ENCODE measurements at places on chromosomes 13 and 19. TPM values are rescaled to one million over a fixed set of nuclear protein-coding genes. Genes with fewer than 3 reads are reported as not detected.
A peak's percentile ranks its signal among the peaks of the same experiment; 100 is the strongest.

DNA sequence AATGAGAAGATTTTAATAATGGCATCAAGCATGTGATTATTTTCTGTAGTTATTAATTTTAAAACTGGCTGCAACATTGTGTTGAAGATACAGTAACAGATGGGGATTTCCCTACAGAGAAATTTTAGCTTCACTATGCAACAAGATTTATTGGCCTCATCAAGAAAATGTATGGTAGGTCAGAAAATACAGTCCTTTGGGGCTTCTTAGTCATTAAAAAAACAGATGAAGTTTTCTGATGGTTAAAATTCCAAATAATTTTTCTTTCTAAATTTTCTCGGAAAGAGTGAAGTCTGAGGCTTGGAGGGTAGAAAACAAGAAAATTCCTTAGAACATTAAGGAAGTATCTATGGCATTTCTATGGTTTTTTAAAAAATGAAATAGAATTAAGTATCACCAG is 1790.8 kb upstream of the PCDH20 start:
- DNase-seq, result no peak

GRCh38 chr13:60584976-60585375 is 188.0 kb downstream of the TDRD3 start:
- no peak for DNase-seq

DNA sequence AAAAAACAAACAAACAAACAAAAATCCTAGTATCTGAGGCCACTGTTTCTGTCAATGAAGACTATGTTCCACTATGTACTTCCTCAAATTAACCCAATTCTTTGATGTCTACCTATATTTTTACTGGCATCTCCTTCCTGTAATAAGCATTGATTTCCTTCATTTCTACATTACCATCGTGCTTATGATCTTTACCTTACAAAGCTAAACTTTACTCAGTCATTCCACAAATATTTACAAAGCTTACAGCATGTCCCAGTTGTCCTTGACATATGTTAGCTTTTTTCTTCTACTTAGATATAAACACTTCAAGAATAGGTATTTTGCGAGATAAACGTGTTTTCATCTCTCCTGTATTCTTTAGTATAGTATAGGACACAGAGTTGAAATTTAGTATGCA is 1090.9 kb downstream of the PCDH9 start:
- DNase-seq, result no peak

DNA sequence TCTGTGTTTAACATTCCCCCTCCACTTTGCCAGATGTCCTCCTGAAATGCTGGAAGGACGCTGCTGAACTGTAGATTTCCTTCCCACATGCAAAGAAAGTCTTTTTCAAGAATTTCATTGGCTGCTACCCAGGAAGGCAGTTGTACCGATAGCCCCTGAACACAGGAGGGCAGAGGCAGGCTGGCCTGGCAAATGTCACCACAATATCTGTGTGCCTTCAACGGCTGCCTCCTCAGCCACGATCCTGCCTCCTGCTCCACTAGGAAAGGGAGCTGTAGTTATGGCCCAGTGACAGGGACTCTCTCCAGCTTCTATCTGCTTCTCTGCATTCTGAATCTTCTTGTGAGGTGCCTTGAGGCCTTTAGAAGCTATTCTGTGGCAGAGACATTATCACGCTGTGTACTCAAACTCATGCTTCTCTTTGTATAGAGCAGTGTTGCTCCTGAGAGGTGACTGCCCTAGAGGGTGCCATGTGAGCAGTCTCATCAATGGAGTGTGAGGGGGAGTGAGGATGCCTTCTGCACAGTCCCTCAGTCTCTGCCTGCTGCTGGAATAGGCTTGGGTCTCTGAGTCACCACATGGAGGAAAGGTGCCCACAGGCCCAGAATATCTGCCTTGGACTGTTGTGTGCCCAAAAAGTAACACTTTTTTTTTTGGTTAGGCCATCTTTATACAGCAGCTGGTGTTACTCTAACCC is 279.8 kb downstream of the DNAJC15 start:
- peak; percentile 80 for DNase-seq

- DNase-seq, result no peak
Observed at GRCh38 chr13:59672445-59672844, 491.3 kb downstream of the DIAPH3 start.

- DNase-seq, result no peak
Observed at GRCh38 chr13:59269476-59269875, 894.3 kb downstream of the DIAPH3 start.

GRCh38 chr13:98939660-98940191 is 38.1 kb downstream of the DOCK9 start:
- no peak for DNase-seq

GRCh38 chr13:113090415-113090770 is 15.2 kb upstream of the F7 start:
- DNase-seq, result no peak

DNA sequence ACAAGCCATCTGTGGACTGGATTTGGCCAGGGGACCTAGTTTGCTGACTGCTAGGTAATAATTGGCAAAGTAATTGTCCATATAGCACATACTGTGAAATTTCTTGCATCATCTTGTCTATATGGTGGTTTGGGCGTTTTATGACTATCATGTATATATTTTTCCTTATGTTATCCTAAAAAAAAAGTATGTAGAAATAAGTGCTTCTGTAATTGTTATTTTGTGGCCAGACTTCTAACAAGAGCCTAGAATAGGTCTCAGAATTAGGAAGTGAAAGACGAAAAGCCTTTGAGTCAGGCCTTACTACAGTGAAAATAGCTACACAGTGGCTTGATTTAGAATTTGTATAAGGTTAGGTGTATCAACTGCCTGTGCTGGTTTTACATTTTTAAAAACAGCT is 4.2 kb downstream of the FNDC3A start:
- DNase-seq, result no peak

DNA sequence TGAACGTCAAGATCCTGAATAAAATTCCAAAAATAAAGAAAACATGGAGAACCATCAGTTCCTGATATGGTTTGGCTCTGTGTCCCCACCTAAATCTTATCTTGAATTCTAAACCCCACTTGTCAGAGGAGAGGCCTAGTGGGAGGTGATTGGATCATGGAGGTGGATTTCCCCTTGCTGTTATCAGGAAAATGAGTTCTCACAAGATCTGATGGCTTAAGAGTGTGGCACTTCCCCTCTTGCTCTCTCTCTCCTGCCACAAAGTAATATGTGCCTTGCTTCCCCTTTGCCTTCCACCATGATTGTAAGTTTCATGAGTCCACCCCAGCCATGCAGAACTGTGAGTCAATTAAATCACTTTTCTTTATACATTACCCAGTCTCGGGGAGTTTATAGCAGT is 827.4 kb downstream of the GPC5 start:
- no peak for DNase-seq

GRCh38 chr13:44578067-44578400 is 1.9 kb upstream of the TSC22D1 start:
- no peak for DNase-seq

- no peak for DNase-seq
Observed at GRCh38 chr13:45674908-45675307, 27.2 kb upstream of the CBY2 start.

DNA sequence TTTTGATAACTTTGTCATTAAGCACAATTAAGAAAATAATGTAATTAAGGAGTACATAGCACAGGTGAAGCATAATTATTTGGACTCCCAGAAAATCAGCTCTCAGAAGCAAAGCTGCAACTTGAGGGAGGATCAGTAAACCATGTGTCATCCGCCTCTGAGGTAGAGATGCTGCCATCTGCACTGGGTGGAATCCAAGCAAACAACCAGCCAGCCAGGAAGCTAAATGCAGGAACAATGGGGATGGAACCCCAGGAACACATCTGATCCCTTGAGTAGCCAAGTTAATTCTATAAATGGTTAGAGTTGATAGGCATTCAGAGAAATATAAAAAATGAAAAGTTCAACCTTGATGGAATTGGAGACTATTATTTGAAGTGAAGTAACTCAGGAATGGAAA is 520.2 kb downstream of the RFC3 start:
- no peak for DNase-seq

GRCh38 chr19:53945441-53945840 is 17.3 kb upstream of the CACNG8 start:
- DNase-seq, result no peak

DNA sequence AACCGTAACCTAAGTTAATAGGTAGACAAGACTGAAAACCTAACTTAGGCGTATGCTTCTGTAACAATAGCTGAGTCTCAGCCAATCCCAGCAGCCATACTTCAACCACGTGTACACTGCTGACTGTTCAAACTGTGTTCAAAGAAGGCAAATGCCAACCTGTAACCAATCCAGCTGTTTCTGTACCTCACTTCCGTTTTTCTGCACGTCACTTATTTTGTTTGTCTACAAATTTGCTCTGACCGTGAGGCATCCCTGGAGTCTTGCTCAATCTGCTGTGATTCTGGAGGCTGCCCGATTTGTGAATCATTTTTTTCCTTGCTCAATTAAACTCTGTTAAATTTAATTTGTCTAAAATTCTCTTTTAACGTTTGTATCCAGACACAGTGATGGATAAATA is 59.2 kb downstream of the EDNRB start:
- DNase-seq, result no peak

DNA sequence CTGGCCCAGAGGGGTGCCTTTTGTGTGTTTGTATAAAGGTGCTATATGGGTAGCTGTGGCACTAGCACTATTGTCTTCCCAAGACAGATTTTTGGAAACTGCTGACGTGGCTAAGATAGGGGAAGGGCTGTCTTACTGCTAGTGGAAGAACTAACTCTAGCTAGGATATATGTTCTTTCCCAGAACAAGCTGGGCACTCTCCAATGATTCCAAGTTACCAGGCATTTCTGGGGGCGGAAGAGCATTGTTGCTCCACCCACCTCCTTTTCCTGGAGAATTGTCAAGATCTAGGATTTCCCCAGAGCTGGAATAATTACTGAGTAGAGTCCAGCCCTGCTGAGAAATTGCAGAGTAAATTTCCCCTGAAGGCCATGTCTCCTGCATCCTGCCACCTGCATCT is 408.3 kb downstream of the KLF5 start:
- no peak for DNase-seq

GRCh38 chr13:67008075-67008668 is 222.0 kb downstream of the PCDH9 start:
- no peak for DNase-seq

- no peak for DNase-seq
Observed at GRCh38 chr13:24863748-24864540, 100.0 kb downstream of the RNF17 start.

DNA sequence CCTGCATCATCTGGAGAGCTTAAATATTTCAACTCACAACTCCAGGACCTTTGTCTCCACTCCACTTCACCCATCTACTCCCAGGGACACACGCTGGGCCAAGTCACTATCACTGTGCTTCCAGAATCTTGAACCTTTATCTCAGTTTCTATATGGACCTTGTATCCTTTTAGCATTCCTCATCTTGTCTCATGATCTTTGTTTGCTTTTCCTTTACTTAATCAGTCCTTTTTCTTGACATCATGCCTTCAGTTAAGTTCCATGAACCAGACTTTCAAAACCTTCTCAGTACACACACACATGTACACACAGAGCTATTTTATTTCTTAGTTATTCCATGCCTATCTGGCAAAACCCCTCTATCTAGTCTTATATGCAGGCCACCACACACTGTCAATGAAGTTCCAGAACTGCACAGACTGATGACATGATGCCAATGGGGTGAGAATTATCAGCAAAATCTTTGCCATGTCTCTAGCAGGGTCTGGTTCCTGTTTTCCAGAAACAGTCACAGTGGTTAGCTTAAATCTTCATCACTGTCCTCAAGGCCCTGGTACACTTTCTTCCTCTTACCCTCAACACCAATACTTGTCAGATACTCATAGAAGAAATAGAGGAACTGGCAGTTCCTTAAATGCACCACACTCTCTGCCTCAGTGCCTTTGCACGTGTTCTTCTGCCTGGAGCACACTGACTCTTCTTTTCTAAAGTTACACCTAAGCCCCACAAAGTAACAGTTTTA is 77.6 kb upstream of the STARD13 start:
- no peak for DNase-seq

GRCh38 chr13:107065036-107065435 is 497.1 kb upstream of the ARGLU1 start:
- DNase-seq, result no peak

GRCh38 chr13:53112522-53112921 is 83.9 kb downstream of the OLFM4 start:
- no peak for DNase-seq

- DNase-seq, result peak; percentile 35
Observed at GRCh38 chr13:73618275-73618865, 515.8 kb downstream of the KLF12 start.

GRCh38 chr13:50650592-50651504 is 192.6 kb downstream of the DLEU7 start:
- DNase-seq, result no peak

DNA sequence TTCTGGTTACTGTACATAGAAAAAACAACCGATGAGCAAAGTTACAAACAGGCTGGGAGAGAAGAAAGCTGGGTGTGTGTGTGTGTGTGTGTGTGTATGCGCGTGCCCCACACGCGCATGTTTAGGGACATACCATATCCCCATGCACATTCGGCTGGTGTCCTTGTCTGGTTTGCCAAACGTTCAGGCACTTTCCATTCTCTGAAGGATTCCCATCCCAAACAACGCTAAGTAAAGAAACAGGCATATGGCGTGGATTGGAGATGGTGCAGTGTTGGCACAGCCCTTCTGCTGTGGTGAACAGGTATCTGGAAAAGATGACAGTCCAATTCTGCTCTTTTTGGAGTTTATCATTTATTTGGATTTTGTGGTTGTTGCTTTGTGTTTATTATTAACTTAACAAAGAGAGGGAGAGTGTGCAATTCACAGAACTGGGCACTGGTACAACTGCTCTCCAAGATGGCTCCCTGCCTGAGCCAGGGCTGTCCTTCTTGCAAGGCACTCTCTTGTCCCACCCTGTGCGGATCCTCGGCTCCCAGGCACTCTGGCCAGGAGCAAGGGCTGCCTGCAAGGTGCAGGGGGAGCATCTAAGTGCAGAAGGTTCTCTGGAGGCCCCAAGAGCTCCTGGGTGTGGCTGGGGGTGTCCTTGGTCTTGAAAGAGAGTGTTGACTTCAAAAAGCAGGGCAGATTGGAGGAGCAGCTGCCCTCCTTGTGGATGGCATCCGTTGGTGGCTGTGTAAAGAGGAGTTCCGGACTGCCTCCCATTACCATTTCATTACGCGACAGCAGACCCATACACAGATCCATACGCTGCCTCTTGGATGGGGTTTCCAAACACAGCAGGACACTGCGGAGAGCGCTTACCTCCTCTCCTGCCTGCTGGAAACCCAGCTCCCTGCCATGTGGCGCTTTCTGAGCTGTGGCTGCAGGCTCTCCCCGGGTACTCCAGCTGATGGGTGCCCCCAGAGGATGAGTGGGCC is 263.1 kb downstream of the ZNF536 start:
- no peak for DNase-seq

- no peak for DNase-seq
Observed at GRCh38 chr19:13127051-13127450, 9.0 kb downstream of the NACC1 start.

GRCh38 chr19:30692879-30693503 is 320.8 kb downstream of the ZNF536 start:
- DNase-seq, result no peak

Gene IFNL1
- total RNA-seq, result not detected

Gene IPO5
- 96.8 TPM for total RNA-seq

Gene IL4I1
- total RNA-seq, result 0.52 TPM

Gene VSTM1
- total RNA-seq, result not detected

Gene EDNRB
- total RNA-seq, result 23.1 TPM

Gene VASP
- 27.0 TPM for total RNA-seq

Gene MBD3L1
- not detected for total RNA-seq

Gene RSPH6A
- 0.33 TPM for total RNA-seq

Gene IGFL2
- total RNA-seq, result not detected

Gene APOE
- total RNA-seq, result 216 TPM

Gene TJP3
- 21.4 TPM for total RNA-seq

Gene COX6B2
- total RNA-seq, result not detected
